ENCODE measurements at places on chromosomes 2 and 18. TPM values are rescaled to one million over a fixed set of nuclear protein-coding genes. Genes with fewer than 3 reads are reported as not detected.

GRCh38 chr2:46334389-46335271 lies 37.4 kb downstream of the EPAS1 start:
- DNase-seq = no peak

The RUFY4 gene
- not detected for total RNA-seq

- peak; percentile 31 for DNase-seq
Measured at GRCh38 chr2:9774266-9774665, 69.0 kb upstream of the TAF1B start.

The SLC30A3 gene
- not detected for total RNA-seq

DNA sequence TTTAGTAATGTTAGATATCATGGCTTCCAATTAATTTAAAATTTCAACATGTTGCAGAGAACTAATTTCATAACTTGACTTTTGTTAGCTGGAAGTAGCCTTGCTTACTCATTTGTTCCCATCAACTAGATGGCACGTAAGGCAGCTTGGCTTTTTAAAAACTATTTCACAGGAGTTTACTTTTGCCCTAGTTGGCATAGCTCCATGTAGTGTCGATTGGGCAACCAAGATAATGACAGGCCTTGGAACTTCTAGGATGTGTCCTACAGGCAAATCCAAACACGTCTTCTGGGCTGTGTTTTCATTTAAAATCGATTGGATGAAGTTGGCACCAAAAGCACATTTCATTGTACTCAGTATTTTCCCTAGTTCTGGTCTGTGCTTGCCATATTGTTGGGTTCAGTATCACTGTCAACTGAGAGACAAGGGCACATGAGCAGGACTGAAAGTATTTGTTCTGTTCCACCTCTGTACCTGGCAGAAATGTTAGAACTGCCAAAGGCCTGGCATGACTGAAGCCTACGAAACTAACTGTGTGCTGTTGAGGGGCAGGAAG lies 29.4 kb downstream of the HADHB start:
- peak; percentile 82 for DNase-seq

The KCNG2 gene
- not detected for total RNA-seq

DNA sequence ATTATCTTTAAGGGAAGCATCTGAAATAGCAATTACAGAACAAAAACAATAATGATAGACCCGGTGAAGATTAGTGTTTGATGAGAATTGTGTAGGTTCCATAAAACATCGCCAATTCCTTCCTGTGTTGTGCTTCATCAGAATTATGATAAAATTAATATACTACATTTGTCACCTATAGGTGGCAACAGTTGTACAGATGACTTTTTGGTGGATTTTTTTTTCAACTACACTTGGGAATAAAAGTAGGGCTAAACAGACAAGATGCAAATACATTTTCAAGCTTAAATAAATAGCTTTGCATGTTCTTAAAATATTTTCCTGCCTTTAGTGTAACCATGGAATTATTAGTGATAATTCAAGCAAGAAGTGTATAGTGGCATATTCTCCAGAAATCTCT lies 7.0 kb upstream of the LYPD1 start:
- no peak for DNase-seq

DNA sequence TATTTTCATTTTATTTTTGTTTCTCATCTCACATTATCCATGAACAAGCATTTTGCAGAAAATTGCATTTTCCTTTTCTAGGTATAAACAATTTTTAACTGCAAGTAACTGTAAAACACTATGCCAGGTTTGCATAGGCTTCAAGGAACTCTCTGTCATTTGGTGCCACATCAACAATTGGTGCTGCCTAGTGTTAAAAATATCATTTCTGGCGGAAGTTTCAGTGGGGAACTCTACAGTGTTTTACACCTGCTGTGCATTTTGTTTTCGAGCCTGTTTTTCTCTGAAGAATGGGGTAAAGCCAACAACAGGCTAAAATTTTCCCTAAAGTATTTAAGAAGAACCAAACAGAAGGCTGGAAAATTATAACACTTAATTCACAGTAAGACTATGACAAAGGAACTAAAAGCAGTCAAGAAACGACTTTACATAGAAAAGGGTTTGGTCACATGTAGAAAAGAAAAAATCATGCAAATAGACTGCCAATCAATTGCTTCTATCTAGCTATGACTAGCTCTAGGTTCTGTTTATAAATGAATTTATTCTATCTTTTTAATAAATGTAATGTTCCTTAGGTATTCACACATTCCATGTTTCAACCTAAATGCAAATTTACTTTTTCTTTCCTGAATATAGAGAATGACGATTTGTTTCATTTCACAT lies 21.4 kb upstream of the FRZB start:
- DNase-seq = no peak

- DNase-seq = no peak
Measured at GRCh38 chr2:133377599-133377998, 190.7 kb downstream of the NCKAP5 start.

GRCh38 chr18:52409727-52410126 lies 69.7 kb downstream of the DCC start:
- DNase-seq = no peak

- DNase-seq = no peak
Measured at GRCh38 chr2:104043864-104044263, 810.1 kb upstream of the POU3F3 start.

The NT5DC4 gene
- total RNA-seq = not detected

- no peak for DNase-seq
Measured at GRCh38 chr2:206863196-206863595, 76.1 kb upstream of the CPO start.

DNA sequence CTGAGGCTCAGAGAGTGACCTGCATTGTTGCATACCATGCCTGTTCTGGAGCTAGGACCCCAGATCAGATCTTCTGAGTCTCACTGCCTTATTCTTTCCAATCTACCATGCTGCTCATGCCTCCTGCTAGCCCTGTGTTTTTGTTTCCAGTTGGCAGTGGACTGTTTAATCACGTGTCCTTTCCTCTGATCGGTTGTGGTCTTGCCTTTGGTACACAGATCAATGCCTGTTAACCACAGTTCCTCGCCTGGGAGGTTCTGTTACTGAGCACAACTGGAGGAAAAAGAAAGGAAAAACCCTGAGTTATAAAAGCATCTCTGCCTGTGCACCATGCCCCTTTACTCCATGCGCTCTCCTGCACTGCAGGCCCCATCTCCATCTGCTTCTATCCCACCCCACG lies 329.1 kb downstream of the SETBP1 start:
- no peak for DNase-seq

The MALT1 gene
- total RNA-seq = 7.1 TPM

- no peak for DNase-seq
Measured at GRCh38 chr2:151560289-151560688, 150.6 kb downstream of the RIF1 start.

- no peak for DNase-seq
Measured at GRCh38 chr2:227703280-227703732, 14.5 kb downstream of the SLC19A3 start.
